NCI-H1436 treated with DMSO at 0.1 percent for 48 hours (cell line): ENCODE measurements at places on chromosomes 12 and 14.

- no peak for DNase-seq
Measured at GRCh38 chr14:84825481-84826251, 704.3 kb upstream of the FLRT2 start.

GRCh38 chr14:75191100-75191499, 14.7 kb upstream of the TMED10 start:
- no peak for DNase-seq

DNA sequence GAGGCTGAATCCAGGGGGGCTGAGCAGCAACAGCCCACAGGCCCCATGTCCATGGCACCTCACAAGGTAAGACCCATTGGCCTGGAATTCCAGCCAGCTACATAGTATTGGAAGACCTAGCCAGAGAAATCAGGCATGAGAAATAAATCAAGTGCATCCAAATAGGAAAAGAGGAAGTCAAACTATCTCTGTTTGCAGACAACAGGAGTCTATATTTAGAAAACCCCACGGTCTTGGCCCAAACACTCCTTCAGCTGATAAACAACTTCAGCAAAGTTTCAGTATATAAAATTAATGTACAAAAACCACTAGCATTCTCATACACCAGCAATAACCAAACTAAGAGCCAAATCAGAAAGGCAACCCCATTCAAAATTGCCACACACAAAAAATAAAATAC, 16.9 kb downstream of the PDE6H start:
- DNase-seq, result no peak

GRCh38 chr12:50923361-50924130, 28.8 kb upstream of the HIGD1C start:
- no peak for DNase-seq

GRCh38 chr14:51334566-51334965, 94.5 kb downstream of the TMX1 start:
- no peak for DNase-seq

GRCh38 chr14:31943861-31944255, 133.2 kb upstream of the ARHGAP5 start:
- DNase-seq, result no peak

- no peak for DNase-seq
Measured at GRCh38 chr12:18591473-18591872, 146.3 kb downstream of the PLCZ1 start.

- no peak for DNase-seq
Measured at GRCh38 chr12:25121916-25122315, 73.0 kb downstream of the DNAI7 start.

DNA sequence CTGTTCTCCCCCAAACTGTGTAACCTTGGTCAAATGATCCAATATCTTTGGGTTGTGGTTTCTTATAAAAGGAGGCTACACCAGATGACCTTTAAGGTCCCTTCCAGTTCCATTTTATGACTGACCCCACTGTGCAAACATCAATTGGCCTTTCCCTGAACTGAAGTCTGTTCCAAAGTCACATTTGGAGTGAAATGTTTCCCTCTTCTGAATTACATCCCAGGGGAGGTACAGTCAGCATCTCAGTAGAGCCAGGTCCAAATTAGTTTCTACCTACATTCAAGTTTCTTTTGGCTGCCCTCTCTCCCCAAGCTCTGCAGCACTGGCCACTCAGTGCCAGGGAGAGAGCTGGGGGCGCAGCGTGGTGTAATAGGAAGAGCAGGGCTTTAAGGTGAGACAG, 34.4 kb downstream of the LIMA1 start:
- no peak for DNase-seq

DNA sequence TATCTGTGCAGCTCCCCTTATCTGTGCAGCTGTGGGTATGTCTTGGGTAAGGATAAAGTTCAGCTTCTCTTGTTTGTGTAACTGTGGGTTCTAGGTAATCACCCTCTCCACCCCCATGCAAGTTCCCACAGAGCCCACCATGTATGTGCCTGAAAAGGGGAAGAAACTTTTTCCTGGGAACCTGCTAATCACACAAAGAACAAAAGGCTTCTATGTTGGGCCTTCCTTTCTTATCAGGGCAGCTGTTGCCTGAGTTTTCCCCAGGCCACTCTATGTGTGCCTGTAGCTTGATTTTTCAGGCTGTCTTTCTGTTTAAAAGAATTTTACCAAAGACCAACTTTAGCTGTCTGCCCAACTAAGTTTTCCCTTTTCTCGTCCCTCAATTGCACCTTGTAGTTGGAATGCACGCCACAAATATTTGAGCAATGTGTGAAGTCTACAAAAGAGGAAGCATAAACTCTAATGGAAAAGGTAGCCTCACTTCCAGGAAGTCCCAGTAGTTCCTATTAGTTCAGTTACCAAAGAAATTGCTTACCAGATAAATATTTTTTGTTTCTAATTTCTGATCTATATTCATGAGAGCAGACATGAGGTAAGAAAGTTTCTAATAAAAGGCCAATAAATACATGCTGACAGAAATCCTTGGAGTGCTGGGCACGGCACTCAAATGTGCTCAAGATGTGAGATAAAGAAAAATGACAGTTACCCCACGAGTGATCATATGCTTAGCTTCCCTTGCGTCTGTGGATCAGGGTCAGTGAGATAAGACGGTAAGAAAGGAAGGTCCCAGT, 2.7 kb upstream of the GALC start:
- DNase-seq, result no peak

DNA sequence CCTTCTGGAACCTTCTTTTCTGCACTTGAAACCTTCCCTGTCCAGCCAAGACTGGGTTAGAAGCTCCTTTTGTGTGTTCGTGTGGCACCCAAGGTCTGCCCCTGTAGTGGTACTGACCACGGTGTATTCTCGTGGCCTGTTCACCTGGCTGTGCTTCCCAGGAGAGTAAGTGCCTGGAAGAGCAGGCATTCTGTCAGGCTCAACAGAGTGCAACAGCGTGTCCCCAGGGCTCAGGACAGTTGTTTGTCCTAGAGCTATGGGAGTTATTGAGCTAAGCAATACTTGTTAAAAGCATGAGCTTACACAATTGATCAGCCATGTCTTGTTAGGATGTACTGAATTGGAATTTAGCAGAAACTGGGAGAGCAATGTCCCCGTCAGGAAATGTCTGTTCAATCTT, 12.9 kb upstream of the SLC38A2 start:
- DNase-seq, result no peak

DNA sequence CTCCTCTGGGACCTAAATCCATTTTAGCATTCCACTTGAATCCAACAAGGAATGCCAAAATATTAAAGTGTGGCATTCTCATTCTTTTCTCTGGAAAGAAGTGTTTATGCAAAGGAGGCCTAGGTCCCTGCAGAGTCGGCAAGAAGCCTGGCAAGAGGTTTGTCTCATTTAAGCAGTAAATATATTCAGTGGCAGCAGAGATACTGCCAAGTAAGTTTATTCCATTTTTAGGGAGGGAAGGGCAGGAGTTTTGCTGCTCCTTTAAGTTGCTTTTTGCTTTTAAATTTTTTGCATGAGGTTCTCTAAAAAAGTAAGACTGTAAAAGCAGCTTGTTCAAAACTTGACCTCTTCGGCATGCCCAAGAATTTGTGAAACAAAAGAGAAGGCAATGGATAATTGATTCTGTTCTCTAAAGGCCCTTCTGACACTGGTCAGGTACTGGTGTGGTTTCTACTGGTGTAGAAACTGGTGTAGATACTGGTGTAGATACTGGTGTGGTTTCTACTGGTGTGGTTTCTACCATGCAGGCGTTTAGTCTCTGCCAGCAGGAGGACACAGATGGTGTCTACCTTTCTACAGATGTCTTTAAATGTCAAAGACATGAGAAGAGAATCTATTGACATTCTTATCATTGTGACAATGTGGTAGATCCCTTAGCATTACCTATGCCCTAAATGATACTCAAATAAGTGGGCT, 107.3 kb downstream of the SAMD4A start:
- DNase-seq, result no peak

DNA sequence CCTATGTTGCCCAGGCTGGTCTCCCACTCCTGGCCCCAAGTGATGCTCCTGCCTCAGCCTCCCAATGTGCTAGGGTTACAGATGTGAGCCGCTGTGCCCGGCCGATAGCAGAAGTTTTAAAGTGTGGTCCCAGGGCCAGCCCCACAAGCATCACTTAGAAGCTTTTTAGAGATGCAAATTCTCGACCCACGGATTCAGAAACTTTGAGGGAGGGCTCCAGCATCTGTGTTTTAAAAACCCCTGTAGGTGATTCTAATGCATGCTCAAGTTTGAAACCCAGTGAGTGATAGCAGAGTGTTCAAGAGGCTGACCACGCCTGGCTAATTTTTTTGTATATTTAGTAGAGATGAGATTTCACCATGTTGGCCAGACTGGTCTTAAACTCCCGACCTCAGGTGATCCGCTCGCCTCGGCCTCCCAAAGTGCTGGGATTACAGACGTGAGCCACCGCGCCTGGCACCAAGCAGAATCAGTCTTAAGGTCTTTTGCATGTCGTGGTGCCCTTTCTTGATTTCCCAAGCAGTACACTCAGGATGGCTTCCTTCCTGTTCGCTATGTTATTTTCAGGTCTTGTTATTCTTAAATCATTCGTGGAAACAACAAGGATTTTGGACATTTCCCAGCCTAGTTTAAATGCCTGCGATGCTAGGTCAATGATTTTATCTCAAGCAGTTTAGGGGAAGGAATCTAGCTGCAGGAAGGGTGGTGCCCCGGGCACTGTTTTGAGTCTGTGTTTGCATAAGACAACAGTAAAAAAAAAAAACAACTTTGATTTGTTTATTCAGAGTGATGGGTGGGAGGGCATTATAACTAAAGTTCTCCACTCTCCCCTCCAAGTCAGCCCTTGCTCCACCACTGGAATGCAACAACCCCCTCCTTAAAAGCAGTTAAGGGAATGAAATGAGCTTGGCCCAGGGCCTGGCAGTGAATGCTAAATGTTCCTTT, 9.2 kb upstream of the RILPL2 start:
- no peak for DNase-seq

GRCh38 chr12:12663644-12664294, 32.2 kb downstream of the GPR19 start:
- no peak for DNase-seq
